ENCODE measurements at places on chromosomes 6 and 20.

- DNase-seq = no peak
These were observed 40.9 kb upstream of the MC3R start for GRCh38 chr20:56207656-56208055.

- no peak for DNase-seq
These were observed 38.0 kb downstream of the FOXA2 start for GRCh38 chr20:22546344-22546743.

DNA sequence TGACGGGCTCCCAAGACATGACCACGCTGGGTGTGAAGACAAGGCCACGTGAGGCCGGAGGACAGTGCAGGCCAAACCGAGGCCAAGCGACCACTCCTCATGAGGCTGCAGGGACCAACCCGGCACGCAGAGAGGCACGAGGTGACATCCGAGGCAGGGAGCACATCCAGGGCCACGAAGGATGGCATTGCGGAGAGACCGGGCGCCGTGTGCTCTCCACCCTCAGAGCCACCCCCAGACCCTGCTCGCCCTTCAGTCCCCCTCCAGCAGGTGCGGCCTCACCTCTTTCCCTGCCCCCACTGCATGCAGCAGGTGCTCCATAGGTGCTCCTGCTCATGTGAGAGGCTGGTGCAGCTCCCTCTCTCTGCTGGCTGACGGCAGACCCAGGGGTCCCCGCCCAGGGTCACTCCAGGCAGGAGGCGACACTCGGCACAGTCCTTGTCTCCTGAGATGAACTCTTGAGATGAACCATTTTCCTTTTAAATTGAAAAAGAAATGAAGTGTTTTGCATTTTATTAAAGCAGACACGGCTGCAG is 33.8 kb upstream of the CHRNA4 start:
- no peak for DNase-seq

DNA sequence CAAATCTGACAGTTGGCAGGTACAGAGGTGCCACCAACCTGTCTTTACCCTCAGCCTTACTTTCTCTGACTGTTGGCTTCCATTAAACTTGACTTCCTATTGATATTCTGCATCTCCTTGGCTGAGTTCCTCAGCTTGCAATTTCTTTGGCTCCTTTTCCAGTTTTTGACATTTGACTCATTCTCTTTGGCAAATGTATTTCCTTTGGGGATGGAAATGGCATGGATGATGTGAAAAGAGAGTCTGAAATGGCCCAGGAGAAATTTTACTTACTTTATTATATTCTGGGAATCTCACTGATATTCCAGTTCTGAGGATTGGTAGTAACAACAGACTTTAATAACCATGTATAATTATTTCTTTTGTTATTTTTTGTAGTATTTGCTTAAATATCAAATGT is 255.2 kb downstream of the CD109 start:
- no peak for DNase-seq

All from activated gamma-delta T cell (primary cell).